ENCODE measurements at places on chromosomes 4 and X.
A peak's percentile ranks its signal among the peaks of the same experiment; 100 is the strongest.

GRCh38 chr4:56870946-56871345 is 36.8 kb upstream of the REST start:
- no peak for DNase-seq

- DNase-seq, result no peak
Measured at GRCh38 chr4:146943691-146944375, 1.8 kb downstream of the TTC29 start.

- DNase-seq, result no peak
Measured at GRCh38 chr4:139171876-139172691, 4.9 kb downstream of the ELF2 start.

GRCh38 chr4:2621419-2621818 is 85.0 kb downstream of the FAM193A start:
- DNase-seq, result no peak

- peak; percentile 38 for DNase-seq
Measured at GRCh38 chr4:46839128-46839527, 69.9 kb downstream of the COX7B2 start.

- no peak for DNase-seq
Measured at GRCh38 chr4:68724426-68724825, 54.0 kb upstream of the UGT2B15 start.

GRCh38 chrX:84340968-84341367 is 153.0 kb upstream of the RPS6KA6 start:
- DNase-seq, result no peak

- DNase-seq, result no peak
Measured at GRCh38 chrX:41022566-41022965, 62.7 kb upstream of the USP9X start.

DNA sequence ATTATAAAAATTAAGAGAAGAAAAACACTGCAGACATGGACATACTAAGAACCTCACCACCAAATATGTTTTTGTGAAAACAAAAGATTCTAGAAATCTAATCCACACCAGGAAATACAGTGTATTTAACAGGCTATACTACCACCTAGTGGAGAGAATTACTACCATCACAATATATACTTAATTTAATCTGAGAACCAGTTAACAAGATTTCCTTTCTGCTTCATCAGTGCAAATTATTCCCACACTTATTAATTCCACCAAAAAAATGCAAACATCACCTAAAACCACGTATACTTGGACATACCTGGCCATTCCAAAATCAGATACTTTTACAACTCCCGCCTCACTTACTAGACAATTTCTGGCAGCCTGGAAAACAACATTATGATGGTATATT is 7.0 kb upstream of the TXK start:
- no peak for DNase-seq

DNA sequence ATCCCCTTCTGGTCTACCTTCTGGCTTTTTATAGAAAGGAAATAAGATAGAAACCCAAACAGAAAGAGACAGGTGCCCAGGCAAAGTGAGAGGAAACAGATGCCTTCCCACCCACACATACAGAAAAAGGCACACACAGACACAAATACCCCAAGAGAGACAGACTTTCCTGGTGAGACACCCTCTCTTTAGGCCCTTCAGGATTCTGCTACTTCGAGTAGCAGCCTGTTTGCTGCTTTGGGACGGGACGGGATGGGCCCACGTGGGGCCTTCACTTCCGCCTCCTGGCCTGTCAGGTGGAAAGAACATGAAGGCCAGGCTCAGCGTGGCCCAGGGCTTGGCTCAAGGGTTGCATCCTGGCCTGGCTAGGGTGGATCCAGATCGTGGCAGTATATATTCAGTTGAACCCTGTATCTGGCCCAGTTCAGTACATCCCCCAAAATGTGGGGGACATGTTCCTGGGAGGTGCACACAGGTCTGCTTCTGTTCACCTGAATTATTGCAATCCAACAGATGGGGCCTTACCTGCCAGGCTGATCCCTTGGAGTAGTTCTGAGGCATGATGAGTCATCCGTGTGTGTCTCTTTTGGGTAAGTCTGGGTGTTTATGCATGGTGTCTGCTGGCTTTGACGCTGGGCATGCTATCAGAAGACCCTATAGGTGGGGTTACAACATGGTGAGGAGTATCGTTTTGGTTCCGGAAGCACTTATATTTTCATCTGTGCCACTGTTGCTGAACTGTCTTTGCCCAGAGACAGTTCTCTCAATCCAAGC is 2.4 kb downstream of the ZNF275 start:
- no peak for DNase-seq

DNA sequence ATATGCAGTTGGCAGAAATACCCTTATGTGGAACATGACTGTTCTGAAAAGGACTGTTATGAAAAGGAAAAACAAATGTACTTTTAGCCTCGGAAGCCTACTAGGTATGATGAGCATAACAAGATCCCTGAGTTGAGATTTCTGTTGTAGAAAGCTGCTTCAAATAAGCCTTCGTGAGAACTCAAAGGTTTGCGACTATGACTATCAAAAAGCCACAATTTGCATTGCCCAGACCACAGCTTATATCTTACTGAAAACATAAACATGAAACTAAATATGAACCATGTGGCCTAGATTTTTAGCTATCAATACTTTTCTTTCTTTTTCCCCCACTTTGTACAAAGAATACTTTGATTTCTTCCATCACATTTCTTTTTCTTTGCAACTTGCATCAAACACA is 398.2 kb upstream of the LCORL start:
- no peak for DNase-seq

GRCh38 chrX:129939986-129940385 is 34.0 kb downstream of the UTP14A start:
- DNase-seq, result no peak

- no peak for DNase-seq
Measured at GRCh38 chr4:907691-908425, 24.3 kb downstream of the GAK start.

DNA sequence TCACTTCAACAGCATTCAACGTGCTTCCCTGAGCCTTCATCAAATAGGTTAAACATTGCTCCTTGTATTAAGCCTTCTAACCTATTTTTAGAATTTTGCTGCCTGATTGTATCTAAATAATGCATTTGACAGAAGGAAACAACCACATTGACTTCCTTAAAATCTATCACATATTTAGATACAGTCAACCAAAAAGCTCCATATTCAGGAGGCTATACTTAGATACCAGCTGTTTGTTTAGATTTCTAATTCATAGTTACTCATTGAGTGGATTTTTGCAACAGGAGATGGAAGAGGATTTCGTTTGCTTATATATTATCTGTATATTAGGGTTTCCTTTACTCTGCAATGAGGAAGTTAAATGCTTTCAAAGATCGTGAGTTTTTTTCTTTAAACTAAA is 241.1 kb upstream of the PPP1R2C start:
- DNase-seq, result no peak

DNA sequence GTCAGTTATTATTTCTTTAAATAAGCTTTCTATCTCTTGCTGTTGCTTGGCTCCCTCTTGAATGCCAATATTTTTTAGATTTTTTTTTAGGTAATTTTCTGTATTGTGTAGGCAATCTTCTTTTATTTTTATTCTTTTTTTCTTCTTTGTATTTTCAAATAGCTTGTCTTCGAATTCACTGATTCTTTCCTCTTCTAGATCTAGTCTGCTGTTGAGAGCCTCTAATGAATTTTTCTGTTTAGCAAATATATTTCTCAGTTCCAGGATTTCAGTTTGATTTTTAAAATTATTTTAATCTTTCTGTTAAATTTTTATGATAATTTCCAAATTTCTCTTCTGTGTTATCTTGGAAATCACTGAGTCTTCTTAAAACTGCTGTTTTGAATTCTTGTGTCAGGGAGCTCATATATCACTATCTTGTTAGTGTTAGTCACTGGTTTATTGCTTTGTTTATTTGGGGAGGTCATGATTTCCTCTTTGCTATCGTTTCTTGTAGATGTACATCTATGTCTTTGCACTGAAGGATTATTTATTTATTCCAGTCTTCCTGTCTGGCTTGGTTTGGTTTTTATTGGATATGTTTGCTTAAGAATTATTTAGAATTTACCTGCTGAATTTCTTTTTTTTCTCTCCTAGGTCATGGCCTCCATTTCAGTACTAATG is 39.9 kb upstream of the GPRIN3 start:
- no peak for DNase-seq

DNA sequence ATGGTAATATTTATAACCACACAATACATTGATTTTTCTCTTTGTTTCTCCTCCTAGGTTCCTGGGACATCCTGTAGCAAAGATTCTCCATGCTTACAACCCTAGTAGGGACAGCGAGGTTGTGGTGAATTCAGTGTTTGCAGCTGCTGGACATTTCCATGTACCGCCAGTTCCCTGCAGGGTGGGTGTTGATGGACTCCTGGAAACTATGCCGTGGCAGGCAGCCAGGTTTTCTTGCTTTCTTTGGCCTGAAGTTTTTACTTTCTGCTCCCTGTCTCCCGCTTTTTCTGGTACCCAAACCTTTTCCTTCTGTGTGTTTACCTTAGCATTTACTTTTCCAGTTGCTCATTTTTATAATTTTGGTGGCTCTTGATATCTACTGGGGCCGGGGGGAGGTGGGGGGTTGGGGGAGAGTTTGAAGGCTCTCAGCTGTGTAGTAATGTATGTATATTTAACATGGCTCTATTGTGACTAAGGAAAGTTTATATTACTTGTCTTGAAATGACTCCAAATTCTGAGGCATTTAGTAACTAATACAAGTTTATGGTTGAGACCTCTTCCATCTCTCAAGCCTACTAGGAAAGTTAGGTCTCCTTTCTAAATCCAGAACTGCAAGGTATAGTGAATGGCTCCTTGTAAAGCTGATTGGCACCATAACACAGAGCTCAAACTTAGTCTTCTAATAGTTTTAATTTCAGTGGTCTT is 89.7 kb downstream of the TMEM131L start:
- DNase-seq, result no peak

DNA sequence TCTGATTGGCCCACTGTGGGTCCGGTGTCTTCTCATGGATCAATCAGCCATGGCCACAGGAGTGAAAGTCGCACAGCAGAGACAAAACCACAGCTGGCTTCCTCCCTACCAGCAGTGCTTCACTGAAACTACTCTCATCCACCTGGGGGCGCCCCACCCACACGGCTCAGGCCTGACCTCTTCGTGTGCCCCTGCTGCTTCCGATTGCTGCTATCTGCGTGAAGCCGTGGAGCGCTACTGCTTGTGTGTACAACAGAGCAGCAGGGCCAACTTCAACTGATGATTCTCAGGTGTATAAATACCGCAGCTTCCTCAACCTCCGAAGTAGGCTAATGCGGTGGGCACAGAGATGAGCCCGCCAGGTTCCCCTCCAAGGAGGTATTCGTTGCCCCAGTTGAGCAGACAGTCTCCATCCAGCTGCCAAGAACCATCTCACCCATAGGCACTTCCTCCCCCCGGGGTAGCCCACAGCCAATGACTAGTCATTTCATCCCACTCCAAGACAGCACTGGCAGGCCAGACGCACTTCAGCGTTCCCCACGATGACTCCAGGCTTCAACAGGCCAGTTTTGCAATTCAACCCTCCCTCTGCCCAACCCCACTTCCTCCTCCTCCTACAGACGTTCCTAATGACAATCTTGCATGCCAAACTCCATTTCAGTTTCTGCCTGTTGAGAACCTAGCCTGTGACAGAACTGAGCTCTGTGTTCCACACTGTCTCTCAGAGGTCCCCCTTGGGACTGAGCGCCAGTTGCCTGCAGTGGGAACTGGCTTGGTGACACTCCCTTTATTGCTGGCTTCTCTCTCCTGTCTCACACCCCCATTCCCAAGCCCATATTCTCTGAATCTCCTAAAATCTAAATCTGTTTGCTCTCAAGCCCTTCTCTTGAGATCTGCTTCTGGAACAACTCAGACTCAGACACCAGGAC is 41.3 kb upstream of the ATP6AP2 start:
- no peak for DNase-seq

GRCh38 chrX:136019226-136019625 is 34.0 kb downstream of the SLC9A6 start:
- no peak for DNase-seq

DNA sequence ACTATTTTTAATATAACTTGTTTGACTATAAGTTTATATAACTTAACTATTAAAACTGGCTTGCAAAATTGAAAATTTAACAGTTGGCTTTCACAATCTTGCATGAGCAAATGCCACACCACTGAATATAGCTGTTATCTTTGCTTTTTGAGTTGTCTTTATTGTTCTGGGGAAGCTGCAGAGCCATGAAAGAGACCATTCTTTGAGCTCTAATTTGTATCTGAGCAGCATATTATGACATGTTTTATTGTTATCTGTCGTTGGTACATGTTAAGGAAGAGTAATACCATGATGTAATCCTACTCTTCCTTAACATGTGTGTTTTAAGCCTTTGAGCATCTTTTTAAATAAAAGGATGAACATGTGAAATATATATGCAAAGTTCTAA is 97.1 kb upstream of the ANK2 start:
- DNase-seq, result no peak

DNA sequence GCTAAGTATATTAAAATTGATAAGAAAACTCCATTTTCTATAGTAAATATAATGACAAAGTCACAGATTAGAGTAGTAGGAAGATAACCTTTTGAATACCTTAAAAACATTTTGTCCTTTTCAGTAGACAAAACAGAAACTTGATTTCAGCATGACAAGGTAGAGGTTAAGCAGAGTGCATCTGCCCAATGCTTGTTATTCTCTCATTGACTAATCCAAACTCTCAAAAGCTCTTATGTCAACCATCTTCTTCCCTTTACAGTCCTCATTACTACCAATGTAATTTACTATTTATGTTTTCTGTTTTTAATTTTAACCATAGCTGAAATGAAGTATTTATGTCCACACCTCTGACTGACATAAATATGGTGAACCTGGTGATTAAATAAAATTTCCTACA is 11.1 kb downstream of the NIPAL1 start:
- no peak for DNase-seq

DNA sequence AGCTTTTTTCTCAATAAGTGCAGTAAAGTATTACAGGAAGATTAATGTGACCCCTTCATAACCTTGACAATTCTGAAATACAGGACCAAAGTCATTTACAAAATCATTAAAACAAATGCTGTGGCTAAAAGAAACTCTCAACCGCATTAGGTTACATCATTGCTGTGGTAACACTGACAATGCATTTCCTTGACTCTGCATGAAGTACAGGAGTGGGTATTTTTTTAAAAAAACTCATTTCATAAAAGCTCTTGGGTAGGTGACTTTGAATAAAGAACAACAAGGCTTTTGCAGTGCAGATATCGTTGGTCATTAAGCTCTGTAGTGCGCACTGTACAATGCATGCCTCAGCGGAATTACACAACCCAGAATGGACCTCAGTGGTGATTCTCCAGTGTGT is 23.4 kb upstream of the XK start:
- no peak for DNase-seq

- no peak for DNase-seq
Measured at GRCh38 chrX:13888284-13888683, 71.4 kb upstream of the GPM6B start.

GRCh38 chrX:46398126-46398525 is 147.1 kb downstream of the ZNF674 start:
- DNase-seq, result no peak

DNA sequence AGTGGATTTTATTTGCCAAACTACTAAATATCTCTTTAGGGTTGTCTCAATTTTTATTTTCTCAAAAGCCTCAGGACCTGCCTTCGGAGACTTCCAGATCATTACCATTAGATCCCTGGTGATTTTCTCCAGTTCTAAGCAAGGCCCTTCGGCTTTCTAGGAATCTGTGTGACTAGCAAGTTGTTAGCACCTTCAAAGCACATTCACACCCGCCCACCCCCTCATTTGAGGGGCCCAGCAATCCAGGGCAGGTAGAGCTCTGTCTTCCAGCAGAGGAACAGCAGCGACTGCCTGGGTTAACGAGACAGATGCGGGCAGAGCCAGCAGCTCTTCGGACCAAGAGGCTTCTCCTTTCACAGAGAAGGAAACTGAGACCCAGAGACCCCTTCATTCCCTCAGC is 2.0 kb downstream of the WDR1 start:
- no peak for DNase-seq

GRCh38 chrX:119757979-119758730 is at the start of gene SOWAHD:
Gene SOWAHD, plus strand, starts transcription at chrX:119758588. Its CDS starts 80 bp downstream, at chrX:119758668.
- DNase-seq, result no peak
